ENCODE measurements at places on chromosomes 3 and 15.

DNA sequence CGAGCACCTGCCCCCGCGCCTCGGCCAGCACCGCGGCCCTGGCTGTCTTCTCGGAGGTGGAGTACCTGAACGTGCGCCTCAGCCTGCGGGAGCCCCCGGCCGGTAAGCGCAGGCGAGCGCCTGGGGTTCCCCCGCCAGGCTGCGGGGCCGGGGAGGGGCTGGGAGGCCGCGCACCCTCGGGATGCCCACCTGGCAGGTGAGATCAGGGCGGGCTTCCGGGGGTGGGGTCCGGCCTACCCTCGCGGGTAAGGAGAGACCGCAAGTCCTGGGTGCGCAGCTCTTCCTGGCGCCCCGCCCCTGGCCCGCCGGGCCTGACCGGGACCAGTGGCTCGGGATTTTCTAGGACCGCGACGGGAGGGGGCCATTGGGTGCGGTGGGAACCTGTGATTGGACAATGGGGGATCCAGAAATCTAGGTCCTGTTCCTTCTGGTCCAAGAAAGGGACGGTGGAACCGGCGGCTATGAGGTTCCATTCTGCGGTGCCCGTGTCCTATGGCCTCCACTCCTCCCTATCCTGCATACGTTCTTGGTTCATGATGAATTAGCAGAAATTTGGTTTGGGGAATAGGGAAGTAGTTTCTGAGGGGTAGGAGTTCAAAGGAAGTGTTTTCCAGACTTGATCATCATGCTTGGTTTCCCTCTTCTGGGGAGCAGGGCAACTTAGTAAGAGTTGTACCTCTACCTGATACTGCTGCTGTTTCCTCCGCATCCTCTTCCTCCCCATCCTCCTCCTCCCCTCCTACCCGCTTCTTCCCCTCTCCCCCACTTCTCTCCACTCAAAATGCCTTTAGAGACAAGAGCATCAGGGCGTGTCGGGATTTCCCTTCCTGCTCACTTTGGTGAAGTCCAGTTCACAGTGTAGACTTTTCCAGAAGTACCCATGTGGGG, 808 bp downstream of the ARRDC4 start:
- DNase-seq = no peak

DNA sequence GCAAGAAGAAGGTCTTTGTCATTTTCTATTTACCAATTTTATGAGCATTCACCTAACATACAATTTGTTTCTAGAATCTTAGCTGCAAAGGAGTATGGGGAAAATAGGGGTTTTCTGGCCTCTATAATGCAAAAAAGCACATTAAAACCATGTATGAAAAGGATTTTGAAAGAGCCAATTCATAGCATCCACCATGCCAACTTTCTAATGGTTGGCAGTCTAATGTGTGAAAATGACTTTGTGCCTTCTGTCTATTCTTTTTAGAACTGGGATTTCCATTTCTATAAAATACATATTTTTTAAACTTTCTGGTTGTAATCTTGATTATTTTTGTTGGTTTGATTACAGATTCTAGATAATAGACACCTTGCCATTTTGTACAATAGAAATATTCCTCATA, 333.7 kb upstream of the CNTN6 start:
- no peak for DNase-seq

GRCh38 chr3:193546129-193546528, 8.6 kb downstream of the ATP13A4 start:
- peak; percentile 76 for DNase-seq

GRCh38 chr3:13715167-13715954, 164.5 kb downstream of the WNT7A start:
- DNase-seq = no peak

DNA sequence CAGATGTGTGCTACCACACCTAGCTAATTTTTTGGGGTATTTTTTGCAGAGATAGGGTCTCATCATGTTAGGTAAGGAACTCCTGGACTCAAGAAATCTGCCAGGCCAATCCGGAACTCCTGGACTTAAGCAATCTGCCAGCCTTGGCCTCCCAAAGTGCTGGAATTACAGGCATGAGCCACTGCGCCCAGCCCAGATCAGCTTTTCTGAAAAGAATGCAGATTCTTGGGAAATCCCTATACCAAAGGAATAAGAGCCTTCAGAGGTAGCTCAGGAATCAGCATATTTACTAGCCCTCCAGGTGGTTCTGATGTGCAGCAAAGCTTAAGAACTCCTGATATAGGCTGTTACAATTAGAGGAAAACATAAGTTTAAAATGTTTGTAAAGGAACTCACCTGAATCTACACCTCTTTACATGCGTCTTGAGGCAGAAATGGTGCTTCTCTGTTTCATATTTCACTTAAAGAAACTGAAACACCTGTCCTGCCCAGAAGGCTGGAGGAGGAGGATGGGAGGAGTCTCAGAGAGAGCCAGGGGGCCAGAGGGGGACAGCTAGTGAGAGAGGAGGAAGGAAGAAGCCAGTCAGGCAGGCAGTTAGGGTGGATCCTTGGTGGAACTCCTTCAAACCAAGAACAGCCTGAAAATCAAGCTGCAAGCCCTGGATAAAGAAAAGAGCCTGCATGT, at the start of gene XCR1:
XCR1 (minus strand) TSS at position 463 of the 685 bp plus-strand sequence. CDS start 5,536 bp downstream, outside the sequence.
- DNase-seq = no peak

DNA sequence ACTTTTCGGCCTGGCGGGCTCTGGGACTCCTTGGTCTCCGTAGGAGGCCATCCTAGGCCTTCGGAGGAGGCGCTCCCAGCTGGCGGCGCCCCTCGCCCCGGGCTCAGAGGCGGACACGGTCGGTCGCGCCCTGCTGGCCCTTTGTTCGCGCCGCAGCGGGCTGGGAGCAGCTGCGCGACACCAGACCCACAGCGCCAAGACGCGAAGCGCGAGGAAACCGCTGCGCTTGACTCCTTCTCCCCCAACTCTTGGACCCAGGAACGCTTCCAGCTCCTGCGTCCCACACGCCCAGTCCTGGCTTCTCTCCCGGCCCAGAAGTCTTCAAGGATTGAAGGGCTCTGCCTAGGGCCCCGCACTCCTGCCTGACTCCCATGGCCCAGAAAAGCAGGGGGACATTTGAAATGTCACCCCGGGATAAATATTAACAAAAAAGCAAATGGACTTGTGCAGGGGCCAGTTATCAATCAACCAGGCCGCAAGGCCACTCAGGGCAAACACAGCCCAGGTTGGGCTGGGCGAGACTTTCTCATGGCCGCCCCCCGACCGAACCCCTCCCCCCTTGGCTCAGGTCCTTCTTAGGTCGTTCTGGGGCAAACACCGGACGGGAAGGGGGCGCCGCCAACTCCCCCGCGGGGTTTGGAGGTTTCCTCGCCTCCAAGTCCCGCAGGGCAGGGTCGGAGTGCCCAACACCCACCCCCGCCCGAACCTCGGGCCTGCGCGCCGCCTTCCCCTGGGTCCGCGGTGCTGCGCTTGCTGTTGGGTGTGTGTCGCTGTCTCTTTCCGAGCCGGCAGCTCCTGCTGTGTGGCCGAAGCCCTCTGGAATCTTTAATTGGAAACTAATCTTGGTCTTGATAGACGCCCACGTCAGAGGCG, 5.1 kb downstream of the ONECUT1 start:
- DNase-seq = no peak

DNA sequence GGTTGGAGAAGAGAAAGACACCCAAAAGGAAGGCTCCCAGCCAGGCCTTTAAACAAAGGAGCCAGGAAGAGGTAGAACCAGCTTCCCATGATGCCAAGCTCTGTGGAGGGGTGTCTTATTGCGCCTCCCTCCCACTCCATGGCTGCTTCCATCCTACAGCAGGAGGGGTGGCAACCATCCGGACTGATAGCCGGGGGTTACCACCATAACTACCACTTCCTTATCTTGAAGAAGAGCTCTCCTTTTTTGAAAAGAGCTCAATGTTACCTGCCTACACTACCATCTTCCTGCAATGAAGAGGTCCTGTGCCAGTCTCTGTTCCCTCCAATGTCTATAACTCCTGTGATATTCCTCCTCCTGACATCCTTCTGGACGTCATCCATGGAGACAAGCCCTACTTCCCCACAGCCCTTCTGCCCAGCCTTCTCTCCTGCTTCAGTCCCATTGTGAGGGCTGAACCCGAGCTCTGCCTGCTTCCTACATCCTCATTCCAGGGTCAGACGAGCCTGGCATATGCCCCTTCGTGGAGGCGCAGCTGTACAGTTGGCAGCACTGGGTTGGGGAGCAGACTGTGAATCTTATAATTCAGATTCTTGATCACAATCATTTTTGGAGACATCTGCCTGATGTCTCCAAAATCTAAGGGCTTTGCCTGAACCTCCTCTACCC, 8.5 kb downstream of the CCDC9B start:
- no peak for DNase-seq

- no peak for DNase-seq
These were observed 350.5 kb upstream of the THBS1 start for GRCh38 chr15:39230205-39230907.

DNA sequence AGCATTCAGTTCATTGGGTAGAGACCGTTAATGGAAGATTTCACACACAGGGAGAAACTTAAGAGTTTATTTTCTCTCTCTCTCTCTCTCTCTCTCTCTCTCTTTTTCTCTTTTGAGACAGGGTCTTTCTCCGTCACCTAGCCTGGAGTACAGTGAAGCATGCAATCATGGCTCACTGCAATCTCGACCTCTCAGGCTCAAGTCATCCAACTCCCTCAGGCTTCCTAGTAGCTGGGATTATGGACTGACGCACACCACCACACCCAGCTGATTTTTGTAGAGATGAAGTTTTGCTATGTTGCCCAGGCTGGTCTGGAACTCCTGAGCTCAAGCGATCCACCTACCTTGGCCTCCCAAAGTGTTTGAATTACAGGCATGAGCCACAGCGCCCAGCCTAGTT, 1.6 kb downstream of the WDR72 start:
- peak; percentile 32 for DNase-seq

DNA sequence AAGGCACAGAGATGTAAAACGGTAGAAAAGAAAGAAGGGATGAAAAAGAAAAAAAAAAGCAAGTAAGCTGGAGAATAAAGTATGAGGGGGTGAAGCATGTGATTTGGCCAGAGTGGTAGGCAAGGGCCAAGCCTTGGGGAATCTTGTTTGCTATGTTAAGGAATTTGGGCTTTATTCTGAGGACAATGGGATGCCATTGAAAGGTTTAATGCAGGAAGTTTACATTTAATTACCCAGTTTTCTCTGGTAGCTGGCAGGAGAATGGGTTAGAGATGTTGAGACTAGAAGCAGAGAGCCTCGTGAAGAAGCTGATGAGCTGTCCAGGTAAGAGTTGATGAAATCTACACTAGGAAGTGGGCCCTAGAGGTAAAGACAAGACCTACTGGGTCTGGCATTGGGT, 455.9 kb downstream of the PDCD6IP start:
- no peak for DNase-seq

GRCh38 chr3:52507359-52507758, 12.2 kb downstream of the STAB1 start:
- DNase-seq = peak; percentile 84

DNA sequence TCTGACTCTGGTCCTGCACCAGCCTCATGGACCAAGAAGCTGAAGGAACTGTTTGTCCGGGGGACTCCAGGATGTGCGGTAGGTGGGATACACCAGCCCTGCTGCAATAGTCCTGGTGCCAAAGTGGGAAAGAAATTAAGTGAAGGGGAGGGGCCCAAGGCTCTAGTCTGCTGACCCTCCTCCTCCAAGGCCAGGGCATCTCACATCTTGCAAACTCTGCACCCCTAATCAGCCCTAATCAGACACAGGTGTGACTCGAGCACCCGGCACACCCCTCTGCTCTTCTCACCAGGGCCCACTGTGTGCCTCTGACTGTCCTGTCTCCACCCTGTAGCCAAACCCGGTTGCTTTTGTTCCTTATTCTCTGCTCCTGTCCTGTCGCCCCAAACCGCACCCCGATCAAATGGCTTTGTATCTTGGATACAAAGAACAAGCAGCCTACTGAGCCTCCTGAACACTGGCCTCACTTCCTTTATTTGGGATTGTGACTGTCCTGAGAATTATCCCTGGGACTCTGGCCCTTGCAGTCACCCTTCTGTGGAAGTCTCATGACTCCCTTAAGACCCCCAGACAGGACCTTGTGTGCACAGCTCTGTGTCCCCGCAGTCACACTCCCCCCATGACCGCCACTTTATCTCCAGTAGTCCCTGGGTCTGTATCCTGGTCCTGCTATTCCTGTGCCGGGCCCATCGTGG, 26.7 kb upstream of the SLC41A3 start:
- DNase-seq = no peak

DNA sequence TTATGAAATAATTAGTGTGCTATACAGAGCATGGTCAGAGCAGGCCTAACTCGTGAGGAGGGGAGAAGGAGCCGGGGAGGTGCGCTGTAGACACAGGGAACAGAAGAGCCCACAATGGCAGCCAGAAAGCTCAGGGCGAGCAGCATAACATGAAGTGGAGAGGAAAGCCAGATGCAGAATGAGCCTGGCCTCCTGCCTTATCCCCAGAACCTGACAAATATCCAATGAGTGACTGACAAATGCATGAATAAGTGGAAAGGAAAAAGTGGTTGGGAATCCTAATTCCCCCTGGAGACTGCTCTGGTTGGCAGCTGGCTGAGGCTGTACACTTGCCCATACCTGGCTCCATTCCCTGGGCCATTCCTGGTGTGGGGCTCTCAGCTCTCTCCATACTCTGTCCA, 9.2 kb upstream of the MST1R start:
- DNase-seq = no peak

DNA sequence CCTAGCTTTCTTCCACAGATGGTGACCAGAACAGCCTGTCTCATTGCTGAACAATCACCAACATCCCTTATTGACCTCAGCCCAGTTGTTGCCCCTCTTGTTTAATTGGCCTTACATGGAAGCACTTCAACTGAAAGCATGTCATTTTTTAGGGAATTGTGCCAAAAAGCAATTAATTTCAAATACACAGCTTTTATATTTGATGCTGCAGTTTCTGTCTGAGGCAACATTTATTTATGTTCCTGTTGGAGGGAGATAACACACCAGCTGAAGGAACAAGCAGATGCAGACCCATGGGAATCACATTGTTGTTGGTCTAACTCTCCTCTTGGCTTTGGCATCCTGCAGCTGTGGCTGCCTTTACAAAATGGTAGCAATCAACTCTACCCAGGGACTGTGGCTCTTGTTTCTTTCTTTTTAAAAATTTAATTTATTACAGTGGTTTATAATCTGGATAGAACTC, 498.1 kb upstream of the RGMA start:
- DNase-seq = no peak

DNA sequence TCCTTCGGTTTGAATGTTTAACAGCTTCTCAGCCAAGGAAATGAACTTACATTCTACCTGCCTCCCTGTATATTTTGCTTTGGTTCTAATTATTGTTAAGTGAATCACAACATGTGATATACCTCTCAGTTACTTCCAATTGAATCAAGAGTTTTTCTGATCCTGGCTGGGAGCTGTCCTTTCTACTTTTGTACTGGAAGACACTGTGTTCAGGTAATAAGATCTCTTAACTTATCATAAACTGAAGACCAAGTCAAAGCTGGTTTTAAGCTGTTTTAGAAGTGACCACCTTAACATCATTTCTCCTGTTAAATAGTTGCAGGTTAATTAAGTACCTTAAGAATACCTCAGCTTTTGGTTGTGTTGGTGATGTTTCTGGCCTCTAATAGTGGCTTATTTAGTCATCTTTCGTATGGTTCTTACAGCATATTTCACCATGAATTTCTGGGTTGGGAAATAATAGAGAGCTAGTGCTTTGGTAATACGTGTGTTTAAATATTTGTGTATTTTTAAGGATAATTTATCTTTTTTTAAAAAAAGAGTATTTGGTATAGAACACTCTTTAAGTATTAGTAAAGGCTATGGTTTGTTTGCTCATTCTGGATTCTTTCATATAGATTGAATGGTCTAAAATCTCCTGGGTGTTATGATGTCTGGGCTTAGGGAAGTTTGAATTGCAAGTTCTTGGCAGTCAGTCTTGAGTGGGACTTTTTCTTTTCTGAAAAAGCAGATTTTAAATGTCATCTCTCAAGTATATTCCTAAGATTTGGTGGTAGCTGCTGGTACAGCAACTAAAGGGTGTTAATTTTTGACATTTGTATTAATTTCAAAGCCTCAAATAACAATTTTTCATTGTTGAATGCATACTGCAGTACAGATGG, 1.6 kb downstream of the RAB8B start:
- DNase-seq = peak; percentile 48
